ENCODE measurements at places on chromosomes 6 and 20.

GRCh38 chr20:58366866-58367265 lies 22.2 kb upstream of the VAPB start:
- no peak for DNase-seq

- no peak for DNase-seq
These were observed 36.8 kb downstream of the OVOL2 start for GRCh38 chr20:18020931-18021330.

- DNase-seq, result no peak
These were observed 138.7 kb upstream of the SLC24A3 start for GRCh38 chr20:19073584-19074218.

- DNase-seq, result no peak
These were observed 183.2 kb upstream of the KCNG1 start for GRCh38 chr20:51206032-51206662.

- DNase-seq, result no peak
These were observed 165.7 kb upstream of the OLIG3 start for GRCh38 chr6:137659871-137660270.

GRCh38 chr6:100203400-100203799 lies 209.4 kb upstream of the MCHR2 start:
- DNase-seq, result no peak

DNA sequence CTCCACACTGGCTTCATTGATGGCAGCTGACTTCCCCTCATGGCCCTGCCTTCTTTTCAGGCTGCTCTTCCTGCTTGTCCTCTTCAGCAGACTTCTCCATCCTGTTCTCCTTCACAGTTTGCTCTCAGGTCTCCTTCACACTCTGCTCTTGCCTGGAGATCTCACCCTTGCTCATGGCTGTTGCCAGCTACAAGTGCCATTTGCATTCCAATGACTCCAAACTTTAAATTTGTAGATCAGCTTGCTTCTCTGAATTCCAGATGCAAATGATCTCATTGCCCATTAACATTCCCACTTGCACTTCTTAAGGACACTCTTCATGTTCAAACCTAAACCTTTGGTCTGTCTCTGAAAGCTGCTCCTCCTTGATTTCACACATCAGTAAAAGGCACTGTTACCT lies 343.0 kb downstream of the QKI start:
- no peak for DNase-seq

- DNase-seq, result no peak
These were observed 100.9 kb downstream of the OPRM1 start for GRCh38 chr6:154139892-154140291.

DNA sequence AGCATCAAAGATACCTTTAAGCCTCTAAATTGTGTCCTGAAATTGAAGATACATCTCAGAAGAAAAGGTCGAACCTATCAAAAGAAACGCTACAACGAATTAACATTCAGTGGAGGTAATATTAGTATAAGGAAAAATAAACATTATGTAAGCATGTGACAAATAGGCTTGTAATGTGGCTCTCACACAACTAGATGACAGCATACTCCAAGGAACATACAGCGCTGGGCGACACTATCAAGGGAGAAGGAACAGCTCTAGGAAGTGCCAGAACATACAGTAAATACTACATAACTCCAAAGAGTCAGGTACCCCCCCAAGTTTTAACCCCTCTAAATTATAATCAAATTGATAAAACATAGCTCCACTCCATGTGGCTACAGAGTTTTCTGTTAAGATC lies 103.5 kb downstream of the LAMP5 start:
- peak; percentile 63 for DNase-seq

GRCh38 chr20:58512808-58513552 lies 2.2 kb downstream of the APCDD1L start:
- no peak for DNase-seq

DNA sequence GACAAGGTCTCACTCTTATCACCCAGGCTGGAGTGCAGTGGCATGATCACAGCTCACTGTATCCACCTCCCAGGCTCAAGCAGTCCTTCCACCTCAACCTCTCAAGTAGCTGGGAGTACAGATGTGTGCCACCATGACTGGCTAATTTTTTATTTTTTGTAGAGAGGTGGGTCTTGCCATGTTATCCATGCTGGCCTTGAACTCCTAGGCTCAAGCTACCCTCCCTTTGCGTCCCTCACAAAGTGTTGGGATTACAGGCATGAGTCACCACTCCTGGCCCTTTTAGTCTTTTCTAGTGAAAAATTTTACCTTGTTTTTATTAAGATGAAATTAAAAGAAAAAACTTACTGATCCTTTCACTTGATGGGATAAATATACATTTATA lies 17.2 kb downstream of the CDC5L start:
- DNase-seq, result no peak

DNA sequence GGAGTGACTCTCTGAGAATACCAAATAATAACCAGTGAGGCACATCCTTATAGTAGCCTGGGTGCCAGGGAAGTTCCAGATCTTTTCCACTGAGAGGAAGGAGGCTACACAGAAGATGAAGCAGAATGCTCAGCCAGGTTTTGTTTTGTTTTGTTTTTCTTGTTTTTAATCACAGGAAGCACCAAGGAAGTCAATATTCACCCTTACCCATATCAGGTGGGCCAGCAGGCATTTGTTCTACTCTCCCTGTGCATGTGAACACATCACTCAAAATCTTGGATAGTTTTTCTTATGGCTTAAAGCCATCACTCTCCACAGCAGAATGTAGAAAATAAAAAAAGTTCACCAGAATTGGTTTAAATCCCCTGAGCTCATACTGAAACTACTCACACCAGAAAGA lies 10.5 kb downstream of the SLC17A1 start:
- DNase-seq, result no peak

DNA sequence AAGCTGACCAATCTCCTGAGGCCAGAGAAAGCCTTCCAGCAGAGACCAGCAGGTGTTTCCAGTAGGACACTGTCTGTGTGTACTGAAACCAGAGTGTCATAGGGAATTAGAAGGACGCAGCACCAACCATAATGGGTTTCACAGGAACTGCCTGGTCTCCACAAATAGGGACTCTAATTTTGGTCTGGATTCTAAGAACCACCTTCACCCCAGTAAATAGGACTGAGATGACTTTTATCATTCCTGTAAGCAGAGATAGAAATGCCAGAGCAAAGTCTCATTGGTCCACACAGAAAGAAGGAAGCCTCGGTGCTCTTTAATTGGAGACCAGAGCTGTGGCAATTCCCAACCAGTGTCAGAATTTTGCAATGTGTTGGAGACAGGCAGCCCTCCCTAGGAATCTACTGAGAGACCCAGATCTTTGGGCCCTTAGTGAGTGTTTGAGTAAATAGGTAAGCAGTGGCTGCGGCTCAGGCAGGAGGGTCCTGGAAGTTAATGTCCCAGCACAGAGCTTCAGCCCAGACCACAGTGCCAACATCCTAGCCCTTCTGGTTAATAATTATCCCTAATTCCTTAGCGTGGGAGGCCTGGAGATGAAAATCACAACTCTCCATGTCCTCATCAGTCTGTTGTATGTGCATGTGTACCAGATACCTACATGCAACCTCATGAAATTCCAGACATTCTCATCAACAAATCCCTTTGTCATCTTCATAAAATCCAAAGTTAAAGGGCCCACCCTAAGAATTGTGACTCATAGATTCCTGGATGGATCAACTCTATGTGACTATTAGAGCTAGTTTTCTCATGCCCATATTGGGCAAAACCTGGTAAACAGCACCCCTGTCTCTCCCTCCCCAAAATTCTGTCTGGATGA lies 81.2 kb downstream of the UNC5CL start:
- no peak for DNase-seq

DNA sequence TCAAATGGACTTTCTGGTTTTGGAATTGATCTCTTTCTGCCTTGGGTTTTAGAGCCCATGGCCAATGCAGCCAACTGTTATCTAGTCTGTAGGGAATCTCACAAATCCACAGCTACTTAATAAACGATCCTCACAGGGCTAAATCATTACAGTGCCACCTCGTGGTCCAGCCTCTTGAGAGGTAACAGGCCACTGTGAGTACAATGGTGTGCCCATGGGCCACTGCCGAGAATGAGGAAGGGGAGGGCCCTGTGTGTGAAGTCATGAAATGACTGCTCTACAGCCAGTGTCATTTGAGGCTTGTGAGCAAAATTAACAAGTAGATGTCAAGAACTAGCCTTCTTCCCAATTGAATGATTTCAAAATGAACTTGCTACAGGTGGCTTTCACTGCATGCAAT lies 54.3 kb upstream of the GMPR start:
- DNase-seq, result no peak

DNA sequence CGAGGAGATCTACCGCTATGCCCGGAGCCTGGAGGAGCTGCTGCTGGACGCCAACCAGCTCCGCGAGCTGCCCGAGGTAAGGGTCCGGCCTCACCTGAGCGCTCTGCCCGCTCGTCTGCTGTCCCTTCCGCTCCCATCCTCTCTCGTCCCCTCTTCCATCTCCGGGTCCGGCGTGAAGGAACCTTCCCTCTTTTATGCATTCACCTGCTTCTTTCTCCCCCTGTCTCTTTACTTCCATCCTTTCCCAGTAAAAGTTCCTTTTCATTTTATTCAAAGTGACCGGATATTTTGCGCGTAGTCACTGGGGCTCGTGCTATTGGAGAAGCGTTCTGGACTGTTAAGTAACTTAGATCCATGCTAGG lies 516 bp downstream of the LRRC1 start:
- no peak for DNase-seq

DNA sequence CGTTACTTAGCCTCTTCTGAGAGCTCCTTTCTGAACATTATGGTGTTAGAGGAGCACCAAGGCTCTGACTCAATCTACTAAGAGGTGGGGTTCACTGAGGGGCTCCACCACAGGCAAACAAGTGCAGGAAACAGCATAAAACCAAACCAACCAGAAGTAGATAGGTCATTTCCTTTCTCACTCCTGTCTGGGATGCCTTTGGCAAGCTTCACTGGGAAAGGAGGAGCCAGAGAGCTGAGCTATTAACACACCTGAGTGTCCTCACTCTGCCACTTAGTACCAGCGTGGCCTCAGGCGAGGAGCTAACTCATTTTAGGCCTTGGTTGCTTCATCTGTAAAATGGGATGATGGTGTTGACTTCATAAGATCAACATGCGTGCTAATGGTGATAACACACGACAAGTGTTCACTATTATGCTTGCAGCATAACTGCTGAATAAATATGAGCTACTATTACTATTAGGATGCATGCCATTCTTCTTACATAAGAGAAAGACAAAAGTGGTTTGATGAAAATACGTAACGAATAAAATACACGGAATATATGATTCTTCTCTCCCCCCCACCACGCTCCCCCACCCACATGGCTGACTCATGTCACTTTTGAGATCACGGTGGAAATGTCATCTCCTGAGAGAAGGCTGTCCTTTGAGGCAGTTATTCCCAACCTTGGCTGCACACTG lies 185.4 kb downstream of the BCAS1 start:
- no peak for DNase-seq

DNA sequence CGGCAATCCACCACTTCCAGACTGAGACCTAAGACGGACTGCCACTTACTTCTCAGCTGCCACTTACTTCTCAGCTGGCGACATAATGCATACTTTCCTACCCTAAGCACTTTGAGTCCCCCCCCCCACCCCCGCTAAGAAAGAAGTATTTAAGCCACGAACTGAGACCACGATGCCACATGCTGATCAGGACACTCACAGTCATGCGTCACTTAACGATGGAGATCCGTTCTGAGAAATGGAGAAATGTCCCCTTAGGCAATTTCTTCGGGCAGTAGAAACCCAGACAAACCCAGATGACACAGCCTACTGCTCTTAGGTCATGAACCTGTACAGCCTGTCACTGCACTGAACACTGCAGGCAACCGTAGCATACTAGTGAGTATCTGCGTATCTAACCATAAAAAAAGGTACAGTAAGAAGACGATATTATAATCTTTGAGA lies 690 bp downstream of the IFNGR1 start:
- DNase-seq, result peak; percentile 50

DNA sequence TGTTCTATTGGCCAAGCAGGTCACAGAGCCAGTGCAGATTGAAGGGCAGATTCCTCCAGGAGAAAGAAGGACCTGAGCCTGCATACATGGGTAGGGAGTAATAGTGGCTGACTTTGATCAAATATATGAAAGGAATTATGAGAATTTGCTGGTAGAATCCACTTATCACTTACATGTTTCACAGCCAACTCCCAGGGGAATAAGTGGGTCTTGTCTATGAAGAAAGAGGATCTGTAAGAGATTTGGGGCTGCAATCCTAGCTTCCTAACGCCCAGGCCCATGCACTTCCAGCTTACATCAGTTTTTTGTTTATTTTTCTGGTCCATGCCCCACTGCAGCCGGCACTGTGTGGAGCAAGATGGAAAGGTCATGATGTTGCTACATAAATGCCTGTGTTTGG lies 107.9 kb upstream of the SYNDIG1 start:
- DNase-seq, result no peak

GRCh38 chr20:17610566-17611289 lies 40.9 kb downstream of the DSTN start:
- no peak for DNase-seq

- no peak for DNase-seq
These were observed 21.7 kb downstream of the MTCL3 start for GRCh38 chr6:127497410-127497809.

DNA sequence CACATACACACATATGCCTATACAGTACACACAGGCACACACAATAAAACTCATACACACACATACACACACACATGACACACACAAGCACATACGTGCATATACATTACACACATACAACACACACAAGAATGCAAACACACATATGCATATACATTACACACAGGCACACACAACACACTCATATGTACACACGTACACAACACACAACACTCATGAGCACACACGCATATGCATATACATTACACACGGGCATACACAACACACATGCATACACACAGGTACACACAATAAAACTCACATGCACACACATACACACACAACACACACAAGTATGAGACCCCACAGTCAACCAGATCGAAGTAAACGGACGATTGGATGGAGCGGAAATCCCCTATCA lies 238.2 kb downstream of the ERMARD start:
- DNase-seq, result no peak

- no peak for DNase-seq
These were observed 9.6 kb downstream of the SLC18B1 start for GRCh38 chr6:132788658-132789395.

DNA sequence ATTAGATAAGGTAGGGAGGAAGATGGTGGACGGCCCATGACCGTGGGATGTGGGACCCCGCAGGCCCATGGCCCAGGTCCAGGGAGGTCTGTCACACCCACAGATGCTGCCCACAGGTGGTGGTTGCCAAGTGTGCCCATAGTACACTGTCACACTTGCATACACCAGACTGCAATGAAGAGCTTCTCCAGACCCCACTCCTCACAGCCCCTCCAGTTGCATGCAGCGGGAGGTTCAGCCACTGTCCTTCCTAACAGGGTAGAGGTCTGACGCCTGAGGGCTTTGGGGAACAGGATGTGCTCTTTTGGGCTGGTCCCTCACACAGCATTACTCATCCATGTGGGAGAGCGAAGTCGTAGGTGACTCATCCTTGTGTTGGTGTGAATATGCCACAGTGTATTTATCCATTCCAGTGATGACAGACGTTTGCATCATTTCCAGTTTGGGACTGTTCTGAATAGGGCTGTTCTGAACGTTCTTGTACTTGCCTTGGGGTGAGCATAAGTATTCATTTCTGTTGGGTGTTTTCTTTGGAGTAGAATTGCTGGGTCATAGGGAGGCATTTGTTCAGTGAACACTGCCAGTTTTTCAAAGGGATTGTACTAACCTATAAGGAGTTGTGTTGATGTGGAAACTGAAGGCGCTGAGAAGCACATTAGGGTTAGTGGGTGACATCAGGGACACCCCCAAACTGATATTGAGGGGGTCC lies 10.1 kb upstream of the PYGB start:
- no peak for DNase-seq

GRCh38 chr20:15930311-15931305 lies 642.6 kb downstream of the KIF16B start:
- DNase-seq, result peak; percentile 64

- no peak for DNase-seq
These were observed 132.1 kb upstream of the CNR1 start for GRCh38 chr6:88298066-88298845.

All from lung (tissue), 17 donors.